ENCODE measurements at places on chromosomes 2 and 18. TPM values are rescaled to one million over a fixed set of nuclear protein-coding genes. Genes with fewer than 3 reads are reported as not detected.

Gene RNU2-63P
- total RNA-seq = 5.2 TPM

Gene CYP27A1
- total RNA-seq = 4.9 TPM

Gene UGT1A3
- 0.28 TPM for total RNA-seq

Gene TLX2
- total RNA-seq = not detected

Gene FZD7
- 3.0 TPM for total RNA-seq

Gene SPRED2
- total RNA-seq = 12.8 TPM

Gene TOGARAM2
- 0.16 TPM for total RNA-seq

Gene REEP1
- 1.6 TPM for total RNA-seq

Gene RAX
- total RNA-seq = not detected

Gene PMS1
- 12.8 TPM for total RNA-seq

Gene QPCT
- 5.9 TPM for total RNA-seq

Gene C1QL2
- total RNA-seq = not detected

Gene MBP
- 25.5 TPM for total RNA-seq

Gene CFC1
- total RNA-seq = not detected

Gene C2orf80
- not detected for total RNA-seq

Gene GREB1
- total RNA-seq = 0.60 TPM

Gene ARHGAP28
- total RNA-seq = 2.4 TPM

Gene CTNNA2
- total RNA-seq = not detected

Gene IL36A
- 167 TPM for total RNA-seq

Gene RAB11FIP5
- 10.4 TPM for total RNA-seq

Gene LHCGR
- not detected for total RNA-seq

Gene FEV
- total RNA-seq = not detected

Gene ANO7
- 0.12 TPM for total RNA-seq

Gene RNF144A
- total RNA-seq = 5.5 TPM

Gene CCDC138
- 4.2 TPM for total RNA-seq

Gene ZSWIM2
- total RNA-seq = not detected

Gene EMILIN2
- 1.4 TPM for total RNA-seq

Gene TDRD15
- not detected for total RNA-seq

Gene MROH2A
- 0.52 TPM for total RNA-seq

Gene M1AP
- 1.6 TPM for total RNA-seq

Gene TWIST2
- total RNA-seq = 0.48 TPM

Gene LRP1B
- total RNA-seq = 0.40 TPM

Gene GDF7
- 0.32 TPM for total RNA-seq

Gene STARD6
- not detected for total RNA-seq

Gene LDAH
- total RNA-seq = 10.8 TPM

Gene SERPINB10
- 0.36 TPM for total RNA-seq

Gene FAM228A
- not detected for total RNA-seq

Gene TRIM43
- not detected for total RNA-seq

Gene SERPINB13
- 281 TPM for total RNA-seq

Gene CPLX4
- not detected for total RNA-seq

Gene ADAM23
- 16.3 TPM for total RNA-seq

Gene G6PC2
- total RNA-seq = not detected

Gene CCL20
- 2.8 TPM for total RNA-seq

Gene DNAJC10
- total RNA-seq = 32.1 TPM

Gene ANAPC1
- total RNA-seq = 30.4 TPM

Gene POTEJ
- total RNA-seq = not detected

Gene TUBA3D
- total RNA-seq = not detected

Gene RNF149
- 67.0 TPM for total RNA-seq

Gene RSAD2
- total RNA-seq = 1.6 TPM

Gene LRATD1
- 74.7 TPM for total RNA-seq

Gene SCYGR8
- not detected for total RNA-seq

Gene SLC5A7
- not detected for total RNA-seq

Gene SLC11A1
- total RNA-seq = 3.5 TPM

Gene COL4A3
- 0.76 TPM for total RNA-seq

Data from esophagus mucosa (tissue), 1 donor.